ENCODE measurements at places on chromosomes 1 and 21.

DNA sequence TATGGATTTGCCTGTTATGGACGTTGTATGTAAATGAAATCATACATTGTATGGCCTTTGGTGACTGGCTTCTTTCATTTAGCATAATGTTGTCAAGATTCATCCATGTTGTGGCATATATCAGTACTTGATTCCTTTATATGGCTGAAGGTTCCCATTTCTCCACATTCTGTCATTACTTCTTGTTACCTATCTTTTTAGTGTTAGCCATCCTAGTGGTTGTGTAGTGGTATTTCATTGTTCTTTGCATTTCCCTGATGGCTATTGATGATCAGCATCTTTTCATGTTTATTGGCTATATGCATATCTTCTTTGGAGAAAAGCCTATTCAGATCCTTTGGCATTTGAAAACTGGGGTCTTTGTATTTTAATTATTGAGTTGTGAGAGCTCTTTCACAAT is 39.8 kb upstream of the PODN start:
- H3K4me3 ChIP-seq = no peak overlapping the region
- peaks cover 6% of the 10 kb centered on the region for H3K36me3 ChIP-seq
- H3K27ac ChIP-seq = no peak overlapping the region
- H3K4me1 ChIP-seq = peaks cover 7% of the 10 kb centered on the region
- no peaks in the 10 kb centered on the region for H3K27me3 ChIP-seq
- DNase-seq = no peak

GRCh38 chr1:67270541-67270940 is 37.1 kb upstream of the IL12RB2 start:
- H3K4me3 ChIP-seq = no peak overlapping the region
- H3K27ac ChIP-seq = no peak overlapping the region
- no peaks in the 10 kb centered on the region for H3K27me3 ChIP-seq

- H3K4me1 ChIP-seq = no peaks in the 10 kb centered on the region
- H3K27me3 ChIP-seq = peaks cover 37% of the 10 kb centered on the region
- no peak overlapping the region for H3K4me3 ChIP-seq
- no peaks in the 10 kb centered on the region for H3K36me3 ChIP-seq
Observed at GRCh38 chr21:39029900-39030884, 153.1 kb downstream of the PSMG1 start.

DNA sequence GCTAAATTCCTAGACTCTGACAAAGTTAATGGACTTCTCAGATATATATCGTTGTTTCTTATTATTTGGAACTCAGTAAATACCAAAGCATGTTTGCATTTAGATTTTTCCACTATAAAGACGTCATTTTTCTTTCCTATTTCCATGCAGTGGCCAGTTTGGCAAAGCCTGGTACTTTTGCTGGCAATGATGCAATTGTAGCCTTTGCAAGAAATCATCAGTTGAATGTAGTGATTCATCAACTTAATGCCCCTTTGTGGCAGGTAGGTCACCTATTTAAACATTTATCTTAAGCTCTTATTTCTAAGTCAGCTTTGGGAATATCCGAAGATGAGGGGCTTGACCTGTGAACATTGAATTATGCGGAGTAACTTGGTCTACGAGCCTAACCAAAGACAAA is 12.0 kb downstream of the OTUD3 start:
- no peaks in the 10 kb centered on the region for H3K27me3 ChIP-seq
- H3K4me1 ChIP-seq = peaks cover 27% of the 10 kb centered on the region
- no peak for DNase-seq
- H3K27ac ChIP-seq = no peak overlapping the region
- no peak overlapping the region for H3K4me3 ChIP-seq

DNA sequence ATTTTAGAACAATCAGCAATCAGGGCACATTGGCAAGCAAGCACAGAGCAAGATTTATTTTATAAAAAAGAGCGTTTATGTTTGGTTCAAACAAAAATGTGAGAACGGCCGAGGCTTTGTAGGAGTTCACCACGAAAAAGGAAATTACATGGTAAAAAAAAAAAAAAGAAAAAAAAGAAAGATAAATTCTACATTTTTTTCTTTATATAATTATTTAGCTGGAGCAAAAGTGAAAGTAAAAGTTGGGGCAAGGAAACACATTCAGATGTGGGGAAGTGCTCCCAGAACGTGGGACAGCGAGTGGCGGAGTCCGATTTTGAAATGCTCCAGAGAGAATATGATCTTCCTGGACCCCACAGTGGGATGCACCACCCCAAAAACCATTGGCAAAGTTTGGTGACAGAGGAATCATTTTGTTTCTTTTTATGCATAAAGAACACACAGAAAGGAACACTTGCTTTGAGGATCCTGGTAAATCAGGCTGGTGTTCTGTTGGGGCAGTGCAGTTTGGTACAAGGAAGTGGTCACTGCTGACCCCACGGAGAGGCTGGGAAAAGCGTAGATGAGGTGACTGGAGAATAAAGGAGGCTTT is 16.3 kb upstream of the ATP5PO start:
- H3K27me3 ChIP-seq = no peaks in the 10 kb centered on the region
- H3K36me3 ChIP-seq = peaks cover 27% of the 10 kb centered on the region
- peaks cover 41% of the 10 kb centered on the region for H3K4me1 ChIP-seq
- peak overlapping the region; percentile 97 for H3K27ac ChIP-seq
- peak overlapping the region; percentile 96 for H3K4me3 ChIP-seq

- H3K36me3 ChIP-seq = no peaks in the 10 kb centered on the region
- no peak for DNase-seq
- H3K4me3 ChIP-seq = no peak overlapping the region
- no peak overlapping the region for H3K27ac ChIP-seq
- no peaks in the 10 kb centered on the region for H3K4me1 ChIP-seq
Observed at GRCh38 chr1:219837274-219837993, 90.9 kb downstream of the SLC30A10 start.

- H3K4me1 ChIP-seq = peaks cover 23% of the 10 kb centered on the region
- no peak overlapping the region for H3K27ac ChIP-seq
- no peaks in the 10 kb centered on the region for H3K36me3 ChIP-seq
- H3K27me3 ChIP-seq = no peaks in the 10 kb centered on the region
- no peak for DNase-seq
Observed at GRCh38 chr1:203273869-203274602, 31.3 kb upstream of the BTG2 start.

GRCh38 chr1:102901996-102902395 is 206.3 kb downstream of the COL11A1 start:
- no peaks in the 10 kb centered on the region for H3K27me3 ChIP-seq
- H3K4me3 ChIP-seq = no peak overlapping the region
- H3K4me1 ChIP-seq = no peaks in the 10 kb centered on the region
- no peaks in the 10 kb centered on the region for H3K36me3 ChIP-seq

GRCh38 chr1:151720554-151720953 is 768 bp upstream of the RIIAD1 start:
- peaks cover 64% of the 10 kb centered on the region for H3K27me3 ChIP-seq
- no peak for DNase-seq
- peak overlapping the region; percentile 68 for H3K4me3 ChIP-seq
- peaks cover 28% of the 10 kb centered on the region for H3K4me1 ChIP-seq

- peaks cover 5% of the 10 kb centered on the region for H3K4me1 ChIP-seq
- no peak overlapping the region for H3K4me3 ChIP-seq
- DNase-seq = no peak
- H3K27me3 ChIP-seq = peaks cover 17% of the 10 kb centered on the region
Observed at GRCh38 chr1:203480084-203480483, 4.5 kb downstream of the PRELP start.

DNA sequence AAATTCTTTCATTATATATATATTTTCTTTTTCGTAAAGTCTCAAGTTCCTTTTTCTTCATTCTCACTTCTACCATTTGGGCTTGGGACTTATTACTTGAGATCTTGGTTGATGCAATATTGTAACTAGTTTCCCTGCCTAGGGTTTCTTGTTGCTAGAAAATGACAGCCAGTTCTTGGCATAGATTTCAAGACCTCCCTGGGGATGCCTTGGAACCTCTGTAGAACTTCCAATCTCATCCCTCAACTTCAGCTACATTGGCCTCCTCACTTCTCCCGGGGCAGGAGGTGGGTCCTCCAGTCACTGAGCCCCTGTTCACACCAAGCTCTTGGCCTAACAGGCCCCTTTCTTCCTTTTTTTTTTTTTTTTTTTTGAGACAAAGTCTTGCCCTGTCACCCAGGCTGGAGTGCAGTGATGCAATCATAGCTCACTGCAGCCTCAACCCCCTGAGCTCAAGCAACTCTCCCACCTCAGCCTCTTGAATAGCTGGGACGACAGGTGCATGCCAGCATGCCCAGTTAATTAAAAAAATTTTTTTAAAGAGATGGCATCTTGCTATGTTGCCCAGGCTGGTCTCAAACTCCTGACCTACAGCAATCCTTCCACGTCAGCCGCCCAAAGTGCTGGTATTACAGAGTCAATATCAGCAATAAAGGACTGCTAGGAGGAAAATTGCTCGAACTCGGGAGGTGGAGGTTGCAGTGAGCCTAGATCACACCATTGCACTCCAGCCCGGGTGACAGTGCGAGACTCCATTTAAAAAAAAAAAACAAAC is 33.1 kb downstream of the MAP3K7CL start:
- H3K4me1 ChIP-seq = no peaks in the 10 kb centered on the region
- H3K36me3 ChIP-seq = peaks cover 4% of the 10 kb centered on the region
- no peak for DNase-seq
- H3K27ac ChIP-seq = no peak overlapping the region

- peak; percentile 42 for DNase-seq
- H3K4me3 ChIP-seq = no peak overlapping the region
- no peaks in the 10 kb centered on the region for H3K27me3 ChIP-seq
- no peak overlapping the region for H3K27ac ChIP-seq
- H3K36me3 ChIP-seq = no peaks in the 10 kb centered on the region
Observed at GRCh38 chr1:182781841-182782586, 7.6 kb upstream of the NPL start.

DNA sequence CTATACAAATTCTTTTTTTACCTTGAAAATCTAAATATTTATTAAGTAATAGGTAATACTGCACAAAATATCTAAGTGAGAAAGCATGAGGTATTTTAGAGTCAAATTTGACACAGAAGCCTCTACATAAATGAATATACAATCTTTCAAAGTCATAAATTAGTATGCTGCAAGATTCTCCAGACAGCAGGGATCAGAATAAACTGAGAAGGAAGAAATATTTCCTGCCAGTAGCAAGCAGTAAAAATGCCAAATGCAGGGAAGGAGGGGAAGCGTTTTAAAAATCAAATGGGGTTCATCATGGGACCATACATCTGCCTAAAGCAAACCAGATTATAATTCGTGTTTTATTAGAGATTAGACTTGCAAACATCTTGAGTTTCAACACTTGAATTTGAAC is 18.9 kb downstream of the COLGALT2 start:
- H3K27me3 ChIP-seq = no peaks in the 10 kb centered on the region
- no peak overlapping the region for H3K4me3 ChIP-seq

DNA sequence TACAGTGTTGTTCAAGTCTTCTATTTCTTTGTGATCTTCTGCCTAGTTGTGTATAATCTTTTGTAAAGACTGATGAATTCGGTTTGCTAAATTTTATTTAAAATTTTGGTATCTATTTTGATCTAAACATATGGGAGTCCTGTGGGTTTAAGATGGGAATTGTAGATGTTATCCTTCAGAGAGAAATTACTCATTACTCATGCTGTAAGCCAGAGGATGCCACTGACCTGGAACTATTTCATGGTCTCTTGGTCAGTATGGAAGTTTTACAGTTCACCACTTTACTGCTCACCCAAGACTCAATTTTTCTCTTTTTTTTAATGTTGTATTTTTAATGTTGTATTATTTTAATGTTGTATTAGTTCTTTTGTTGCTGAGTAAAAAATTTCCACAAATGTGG is 138.6 kb upstream of the B3GALT2 start:
- no peaks in the 10 kb centered on the region for H3K27me3 ChIP-seq
- no peak for DNase-seq
- H3K27ac ChIP-seq = no peak overlapping the region
- H3K4me1 ChIP-seq = no peaks in the 10 kb centered on the region
- no peak overlapping the region for H3K4me3 ChIP-seq

DNA sequence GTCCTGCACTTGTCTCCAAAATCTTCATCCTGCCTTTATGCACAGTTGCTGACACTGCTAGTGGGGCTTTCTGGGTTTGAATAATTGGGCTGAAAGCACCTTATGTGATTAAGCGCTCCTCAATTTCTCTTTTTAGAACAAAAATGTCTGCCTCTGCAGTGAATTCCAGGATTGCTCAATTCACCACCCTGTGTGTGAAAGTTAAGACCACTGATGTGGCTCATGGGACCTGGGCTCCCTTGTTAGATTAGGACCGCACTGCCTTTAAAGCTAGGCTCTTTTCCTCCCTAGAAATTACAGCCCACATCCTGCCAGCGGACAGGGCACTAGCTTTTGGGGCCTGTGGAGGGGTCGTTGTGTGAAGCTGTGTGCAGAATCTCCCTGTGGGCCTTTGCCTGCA is 18.8 kb downstream of the KIAA1614 start:
- H3K27me3 ChIP-seq = no peaks in the 10 kb centered on the region
- no peak overlapping the region for H3K4me3 ChIP-seq
- DNase-seq = no peak

DNA sequence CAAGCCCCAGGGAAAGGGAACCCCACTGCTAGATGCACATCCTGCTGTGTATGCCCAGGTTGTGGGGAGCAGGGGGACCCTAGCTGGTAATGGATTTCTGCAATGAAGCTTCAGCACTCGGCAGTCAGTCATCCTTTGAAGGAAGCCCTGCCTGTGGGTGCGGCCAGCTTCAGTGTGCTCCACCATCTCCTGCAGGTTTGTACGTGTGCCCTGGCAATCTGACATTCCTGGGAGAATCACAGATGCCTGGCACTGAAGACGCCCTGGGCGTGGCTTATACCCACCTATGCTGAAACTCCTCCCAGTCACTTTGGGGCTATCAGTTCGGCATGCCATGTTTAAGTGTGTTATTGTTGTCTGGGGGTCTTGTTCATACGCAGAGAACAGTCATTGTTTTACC is 6.8 kb downstream of the SPRR5 start:
- no peaks in the 10 kb centered on the region for H3K36me3 ChIP-seq
- peaks cover 40% of the 10 kb centered on the region for H3K27me3 ChIP-seq
- no peak overlapping the region for H3K4me3 ChIP-seq
- H3K27ac ChIP-seq = no peak overlapping the region
- no peak for DNase-seq

GRCh38 chr1:190904091-190904695 is 426.5 kb upstream of the BRINP3 start:
- H3K4me3 ChIP-seq = no peak overlapping the region
- H3K36me3 ChIP-seq = no peaks in the 10 kb centered on the region
- DNase-seq = no peak
- no peak overlapping the region for H3K27ac ChIP-seq
- H3K4me1 ChIP-seq = no peaks in the 10 kb centered on the region
- no peaks in the 10 kb centered on the region for H3K27me3 ChIP-seq

- no peak overlapping the region for H3K27ac ChIP-seq
- no peaks in the 10 kb centered on the region for H3K36me3 ChIP-seq
- DNase-seq = no peak
- H3K27me3 ChIP-seq = no peaks in the 10 kb centered on the region
- H3K4me1 ChIP-seq = no peaks in the 10 kb centered on the region
- no peak overlapping the region for H3K4me3 ChIP-seq
Observed at GRCh38 chr1:110309139-110309538, 30.0 kb upstream of the RBM15 start.

GRCh38 chr1:174166530-174167264 is 7.4 kb downstream of the RABGAP1L start:
- H3K36me3 ChIP-seq = peaks cover 21% of the 10 kb centered on the region
- H3K27ac ChIP-seq = peak overlapping the region; percentile 80
- H3K4me3 ChIP-seq = peak overlapping the region; percentile 54
- no peak for DNase-seq
- peaks cover 70% of the 10 kb centered on the region for H3K4me1 ChIP-seq
